Stimulated activated CD8-positive, alpha-beta memory T cell treated with anti-CD3 and anti-CD28 coated beads, Interleukin-4, amount 100 ng/mL, for 1 hour (primary cell): ENCODE measurements at places on chromosomes 16 and 17.

DNA sequence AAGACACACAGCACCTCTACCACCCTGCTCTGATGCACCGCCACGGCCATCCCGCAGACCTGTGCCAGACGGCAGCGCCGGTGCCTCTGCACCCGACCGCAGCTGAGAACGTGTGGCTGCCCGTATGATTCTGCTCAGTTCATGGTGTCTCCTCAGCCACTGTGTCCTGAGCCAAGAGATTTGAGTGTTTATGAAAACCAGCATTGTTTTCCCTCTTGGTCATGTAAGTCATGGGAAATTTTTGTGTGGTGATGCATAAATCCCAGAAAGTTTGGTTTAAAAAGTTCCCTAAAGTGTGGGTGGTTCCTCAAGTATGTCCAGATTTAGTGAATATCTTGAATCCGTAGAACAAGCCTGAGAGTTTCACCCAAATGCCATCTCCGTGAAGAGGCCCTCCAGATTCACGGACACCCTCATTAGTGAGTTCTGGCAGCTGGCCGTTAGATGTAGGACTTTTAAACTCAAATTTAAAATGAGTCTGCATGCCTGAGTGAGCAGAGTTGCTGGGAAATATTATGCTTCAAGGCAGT is 57.6 kb downstream of the CDRT4 start:
- no peak for DNase-seq

DNA sequence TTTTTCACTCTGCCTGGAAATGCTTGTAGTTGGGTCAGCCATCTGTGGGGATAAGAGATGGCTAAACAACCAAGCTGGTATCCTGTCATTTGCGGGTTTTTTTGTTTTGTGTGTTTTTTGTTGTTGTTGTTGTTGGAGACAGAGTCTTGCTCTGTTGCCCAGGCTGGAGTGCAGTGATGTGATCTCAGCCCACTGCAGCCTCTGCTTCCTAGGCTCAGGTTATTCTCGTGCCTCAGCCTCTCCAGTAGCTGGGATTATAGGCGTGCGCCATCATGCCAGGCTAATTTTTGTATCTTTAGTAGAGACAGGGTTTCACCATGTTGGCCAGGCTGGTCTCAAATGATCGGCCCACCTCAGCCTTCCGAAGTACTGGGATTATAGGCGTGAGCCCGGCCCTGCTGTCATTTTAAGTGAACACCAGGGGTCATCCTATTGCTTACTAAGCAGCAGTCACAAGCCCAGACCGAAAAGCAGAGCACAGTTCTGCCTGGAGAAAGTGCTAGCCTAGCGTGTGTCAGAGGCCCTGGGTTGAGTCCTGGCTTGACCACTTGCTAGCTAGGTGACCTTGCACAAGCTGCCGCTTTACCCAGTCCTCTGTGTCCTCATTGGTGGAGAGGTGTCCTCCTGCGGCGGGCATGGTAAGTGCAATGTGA is 4.6 kb downstream of the SMCR8 start:
- no peak for DNase-seq

DNA sequence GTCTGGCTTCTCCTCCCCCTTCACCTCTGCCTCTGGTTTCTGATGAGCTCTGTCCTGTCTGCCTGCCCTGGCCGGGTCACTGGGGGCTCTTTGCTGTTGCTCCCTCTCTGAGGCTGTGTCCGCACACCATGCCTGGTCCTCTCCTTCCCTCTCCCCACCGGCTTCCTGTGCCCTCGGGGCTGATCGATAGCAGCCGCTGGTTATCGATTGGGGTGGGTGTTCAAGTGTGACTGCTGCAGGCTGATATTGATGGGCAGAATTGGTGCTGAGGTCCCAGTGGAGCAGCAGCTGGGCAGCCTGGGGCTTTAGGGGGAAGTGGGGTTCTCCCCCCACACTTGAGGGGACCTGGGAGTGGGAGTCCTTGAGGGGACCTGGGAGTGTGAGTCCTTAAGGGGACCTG is 16.4 kb downstream of the MRM1 start:
- no peak for DNase-seq

GRCh38 chr17:47813077-47813476 is 8.5 kb downstream of the OSBPL7 start:
- no peak for DNase-seq

- no peak for DNase-seq
Observed at GRCh38 chr16:85286951-85287814, 174.9 kb upstream of the CIBAR2 start.

GRCh38 chr16:2231016-2231931 is 5.0 kb upstream of the DNASE1L2 start:
- DNase-seq: no peak

GRCh38 chr16:84650062-84650991 is 2.0 kb downstream of the KLHL36 start:
- no peak for DNase-seq

GRCh38 chr16:27639561-27640276 is 89.8 kb downstream of the KATNIP start:
- DNase-seq: no peak
